ENCODE measurements at places on chromosomes 2 and 18.

GRCh38 chr2:136444323-136444722, 321.0 kb upstream of the THSD7B start:
- DNase-seq, result no peak

DNA sequence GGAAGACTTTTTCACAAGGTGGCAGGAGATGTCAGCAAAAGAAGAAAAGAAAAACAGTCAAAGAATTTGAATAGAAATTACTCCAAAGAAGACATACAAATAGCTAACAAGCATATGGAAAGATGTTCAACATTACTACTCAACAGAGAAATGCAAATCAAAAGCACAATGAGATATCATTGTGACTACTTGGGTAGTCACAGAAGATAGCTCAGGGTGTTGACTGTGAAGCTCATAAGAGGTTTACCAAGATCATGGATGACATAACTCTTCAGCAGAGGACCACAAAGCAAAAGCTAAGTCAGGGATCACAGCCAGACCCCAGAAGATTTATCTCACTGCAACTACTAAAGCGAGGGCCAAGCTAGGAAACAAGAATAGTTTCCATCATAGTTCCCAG, 53.0 kb upstream of the TANK start:
- no peak for DNase-seq

DNA sequence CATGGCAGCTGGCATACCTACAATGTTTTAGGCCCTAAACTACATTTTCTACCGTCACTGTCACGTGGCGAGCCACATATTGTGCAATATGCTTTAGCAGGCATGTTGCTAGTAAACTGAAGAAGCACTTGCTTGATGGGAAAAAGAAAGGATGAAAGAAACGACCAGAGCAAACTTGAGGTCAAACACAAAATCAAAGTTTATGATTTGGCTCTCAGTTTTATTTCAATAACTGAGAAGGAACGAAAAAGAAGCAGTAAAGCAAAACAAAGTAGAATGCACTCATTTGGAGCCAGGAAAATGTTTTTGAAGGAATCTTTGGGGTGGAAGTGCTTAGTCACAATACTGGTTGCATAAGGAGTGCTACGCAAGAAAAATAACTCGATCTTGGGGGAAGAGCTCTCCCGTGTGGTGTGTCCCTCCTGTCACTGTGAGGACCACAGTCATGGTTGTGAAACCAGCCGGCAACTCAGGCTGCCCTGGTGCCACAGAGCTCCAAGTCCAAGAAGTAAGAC, 349.8 kb downstream of the RBM43 start:
- no peak for DNase-seq

DNA sequence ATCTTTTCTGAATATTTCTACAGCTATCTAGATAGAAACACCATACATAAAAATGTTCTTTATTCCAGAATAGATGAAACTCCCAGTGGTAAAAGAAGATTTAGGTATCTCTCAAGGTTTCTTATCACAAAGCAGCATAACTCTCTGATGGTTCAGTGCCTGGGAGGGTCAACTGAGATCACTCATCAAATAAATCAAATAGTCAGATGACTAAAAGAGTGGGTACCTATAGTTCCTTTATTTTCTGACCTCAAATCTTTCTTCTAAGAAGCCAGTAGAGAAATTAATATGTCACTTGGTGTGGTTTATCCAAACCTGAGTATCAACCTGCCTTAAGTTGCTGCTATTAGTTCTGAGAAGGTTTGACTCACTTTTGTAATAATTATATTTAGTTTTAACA, 120.9 kb downstream of the TMEFF2 start:
- DNase-seq, result no peak

DNA sequence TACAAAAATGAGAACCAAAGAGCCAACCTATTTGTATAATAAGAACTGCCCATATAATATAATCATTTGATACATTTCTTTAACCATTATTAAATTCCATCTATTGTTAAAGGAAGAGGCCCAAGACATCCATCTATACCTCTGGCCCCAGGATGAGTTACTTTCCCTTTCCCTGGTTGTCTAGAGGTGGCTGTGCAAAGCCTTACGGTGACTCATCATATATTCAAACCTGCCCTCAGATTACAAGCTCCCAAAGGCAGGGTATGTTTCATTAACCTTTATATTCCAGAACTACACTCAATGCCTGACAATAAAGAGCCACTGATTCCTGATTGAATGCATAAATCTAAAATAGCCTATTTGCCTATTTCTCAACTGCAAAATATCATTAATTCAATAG, 105.8 kb upstream of the PID1 start:
- DNase-seq, result no peak

- no peak for DNase-seq
Measured at GRCh38 chr2:11357428-11357972, 13.1 kb upstream of the ROCK2 start.

- no peak for DNase-seq
Measured at GRCh38 chr2:150023044-150023443, 435.5 kb upstream of the MMADHC start.

GRCh38 chr2:99615247-99615771, 125.5 kb upstream of the REV1 start:
- no peak for DNase-seq

DNA sequence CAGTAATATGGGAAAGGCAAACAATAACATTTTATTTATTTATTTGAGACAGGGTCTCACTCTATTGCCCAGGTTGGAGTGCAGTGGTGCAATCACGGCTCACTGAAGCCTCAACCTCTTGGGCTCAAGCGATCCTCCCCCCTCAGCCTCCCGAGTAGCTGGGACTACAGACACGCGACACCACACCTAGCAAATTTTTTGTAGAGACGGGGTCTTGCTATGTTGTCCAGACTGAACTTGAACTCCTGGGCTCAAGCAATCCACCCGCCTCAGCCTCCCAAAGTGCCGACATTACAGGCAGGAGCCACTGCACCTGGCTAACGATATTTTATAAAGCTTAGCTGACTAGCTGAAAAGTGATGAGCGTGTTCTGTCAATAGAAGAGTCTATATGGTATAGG, 17.5 kb upstream of the PLEKHH2 start:
- DNase-seq, result no peak

DNA sequence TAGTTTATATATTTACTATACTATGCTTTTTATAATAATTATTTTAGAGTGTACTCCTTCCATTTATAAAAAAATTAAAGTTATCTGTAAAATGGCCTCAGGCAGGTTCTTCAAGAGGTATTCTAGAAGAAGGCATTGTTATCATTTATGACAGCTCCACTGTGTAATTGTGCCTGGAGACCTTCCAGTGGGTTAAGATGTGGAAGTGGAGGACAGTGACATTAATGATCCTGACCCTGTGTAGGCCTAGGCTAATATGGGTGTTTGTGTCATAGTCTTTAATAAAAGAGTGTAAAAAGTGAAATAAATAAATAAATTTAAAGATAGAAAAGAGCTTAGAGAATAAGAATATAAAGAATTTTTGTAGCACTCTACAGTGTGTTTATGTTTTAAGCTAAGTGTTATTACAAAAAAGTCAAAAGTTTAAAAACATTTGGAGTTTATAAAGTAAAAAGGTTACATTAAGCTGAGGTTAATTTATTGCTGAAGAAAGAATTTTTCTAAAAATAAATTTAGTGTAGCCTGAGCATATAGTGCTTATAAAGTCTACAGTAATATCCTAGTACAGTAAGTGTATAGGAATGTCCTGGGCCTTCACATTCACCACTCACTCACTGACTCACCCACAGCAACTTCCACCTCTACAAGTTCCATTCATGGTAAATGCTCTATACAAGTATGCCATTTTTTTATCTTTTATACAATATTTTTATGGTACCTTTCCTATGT, 190.0 kb upstream of the SESTD1 start:
- DNase-seq, result no peak

DNA sequence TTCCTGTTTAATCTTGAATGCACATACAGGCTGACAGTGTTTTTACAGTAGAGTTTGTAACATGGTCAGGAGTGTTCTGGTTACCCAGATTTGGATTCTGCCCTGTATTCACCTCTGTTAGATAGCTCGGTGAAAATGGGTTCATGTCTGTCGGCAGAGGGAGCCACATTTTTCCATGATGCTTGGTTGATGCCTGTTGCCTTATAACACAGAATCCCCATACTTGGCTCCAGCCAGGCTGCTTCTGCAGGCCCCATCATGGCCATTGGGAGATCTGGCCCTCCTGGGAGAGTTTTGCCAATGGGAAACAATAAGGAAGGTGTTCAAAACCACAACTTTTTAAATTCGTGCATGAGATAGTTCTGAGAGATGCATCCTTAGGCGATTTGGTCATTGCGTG, 78.1 kb downstream of the WDSUB1 start:
- DNase-seq, result no peak

DNA sequence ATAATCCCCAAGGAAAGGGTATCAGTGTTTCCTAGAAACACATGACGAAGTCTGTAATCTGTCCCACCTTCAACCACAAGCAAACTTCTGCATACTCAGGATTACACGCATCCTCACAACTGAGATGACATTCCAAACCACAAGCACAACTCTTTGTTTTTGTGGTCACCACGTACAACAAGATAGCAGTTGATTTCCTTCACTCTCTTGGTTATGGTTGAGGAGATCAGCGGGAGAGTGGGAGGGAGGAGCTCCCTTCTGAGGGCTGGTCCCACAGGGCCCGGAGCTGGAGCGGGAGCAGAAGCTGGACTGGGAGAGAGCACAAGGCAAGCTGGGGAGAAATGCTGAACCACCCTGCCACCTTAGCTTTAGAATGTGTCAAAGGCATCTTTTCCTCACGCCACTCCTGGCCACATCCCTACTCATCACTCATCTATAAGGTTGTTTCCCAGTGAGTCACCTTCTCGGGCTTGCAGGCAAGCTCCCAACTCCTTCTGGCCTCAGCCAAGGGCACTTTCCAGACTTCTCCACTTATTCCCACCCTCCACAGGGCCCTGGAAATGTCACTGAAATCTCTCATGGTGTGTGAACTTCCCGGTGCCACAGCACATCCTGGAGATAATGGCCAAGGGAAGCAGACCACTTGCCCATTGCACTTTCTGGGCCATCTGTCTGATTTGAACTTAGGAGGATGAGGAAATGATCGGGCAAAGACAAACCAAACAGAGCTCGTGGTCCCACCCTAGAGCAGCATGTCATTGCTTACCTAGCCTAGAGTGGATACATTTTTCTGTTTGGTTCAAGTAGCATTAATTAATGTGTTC, 98.9 kb upstream of the LGALSL start:
- no peak for DNase-seq

GRCh38 chr2:67771380-67771779, 291.4 kb downstream of the C1D start:
- DNase-seq, result no peak

- no peak for DNase-seq
Measured at GRCh38 chr2:181149056-181149455, 168.7 kb downstream of the UBE2E3 start.

DNA sequence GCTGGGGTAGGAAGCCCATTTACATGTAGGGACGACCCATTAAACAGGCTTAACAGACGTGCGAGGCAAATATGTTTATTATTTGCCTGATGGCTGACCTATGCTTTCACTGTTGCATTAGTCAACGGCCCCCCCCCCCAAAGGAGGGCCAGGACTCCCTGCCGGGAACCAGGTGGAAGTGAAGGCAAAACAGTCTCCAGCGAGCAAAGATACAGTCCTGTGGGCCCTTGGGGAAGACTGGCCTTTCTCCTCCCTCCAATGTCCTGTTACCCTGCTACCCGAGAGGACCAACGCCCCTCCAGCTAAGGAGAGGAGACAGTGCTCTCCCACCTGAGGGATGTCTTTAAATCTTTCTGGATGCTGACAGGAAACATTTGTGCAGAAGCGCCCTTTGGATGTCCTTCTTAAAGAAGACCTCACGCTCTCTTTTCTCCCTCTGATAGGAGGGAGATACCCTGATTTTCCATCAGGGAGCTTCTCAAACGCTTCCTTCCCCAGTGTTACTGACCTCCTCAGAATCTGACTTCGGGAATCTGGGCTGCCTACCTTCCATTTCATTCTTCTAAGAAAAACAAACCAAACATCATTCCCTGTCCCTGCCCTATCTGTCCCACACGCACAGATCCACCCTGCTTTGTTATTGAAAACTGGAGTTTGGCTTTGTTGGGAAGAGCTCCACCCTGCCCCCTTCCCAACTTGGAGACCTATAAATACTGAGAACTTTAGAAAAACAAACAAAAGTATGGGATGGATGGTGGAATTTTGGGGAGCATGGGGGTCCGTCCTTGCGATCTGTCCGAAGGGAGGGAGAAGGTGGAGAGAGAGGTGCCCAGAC, 135.9 kb upstream of the SIX3 start:
- DNase-seq, result no peak

DNA sequence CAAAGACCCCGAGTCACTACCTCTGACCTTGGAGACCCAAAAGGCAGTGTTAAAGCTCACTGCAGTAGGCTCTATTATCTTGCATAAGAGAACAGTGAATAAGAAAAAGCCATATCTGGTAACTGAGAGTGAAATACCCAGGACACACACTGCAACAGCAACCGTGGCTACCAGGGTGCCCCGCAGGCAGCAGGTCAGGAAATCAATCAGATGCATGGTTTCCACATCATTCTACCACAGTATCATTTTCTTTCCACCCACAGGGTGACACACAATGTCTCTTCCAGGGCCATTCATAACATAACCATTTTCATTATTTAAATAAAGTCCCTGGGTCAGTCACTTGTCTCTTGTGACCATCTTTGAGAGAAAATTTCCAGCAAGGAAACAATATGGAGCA, 131.3 kb downstream of the CCBE1 start:
- no peak for DNase-seq

GRCh38 chr2:204545861-204546735, 823 bp downstream of the PARD3B start:
- no peak for DNase-seq

- DNase-seq, result no peak
Measured at GRCh38 chr2:147149575-147150240, 695.1 kb upstream of the ACVR2A start.

DNA sequence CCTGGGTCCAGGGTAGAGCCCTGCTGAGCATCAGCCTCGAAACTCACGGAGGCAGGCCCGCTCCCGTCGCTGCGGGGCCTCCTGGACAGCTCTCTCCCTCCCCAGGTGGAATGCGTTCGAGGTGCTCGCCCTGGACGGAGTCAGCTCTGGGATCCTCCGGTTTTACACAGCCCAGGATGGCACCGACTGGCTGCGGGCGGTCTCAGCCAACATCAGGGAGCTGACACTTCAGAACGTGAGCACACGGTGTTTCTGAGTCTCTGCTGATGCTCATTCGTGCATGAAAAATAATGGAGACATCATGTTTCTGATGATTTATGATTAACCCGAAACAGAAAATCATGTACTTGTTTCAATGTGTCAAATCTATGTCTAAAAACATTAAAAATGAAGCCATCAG, 175.5 kb upstream of the TPO start:
- DNase-seq, result no peak

GRCh38 chr2:176177580-176178037, 10.9 kb upstream of the HOXD1 start:
- no peak for DNase-seq

GRCh38 chr2:207830778-207831438, 61.2 kb upstream of the FZD5 start:
- no peak for DNase-seq

DNA sequence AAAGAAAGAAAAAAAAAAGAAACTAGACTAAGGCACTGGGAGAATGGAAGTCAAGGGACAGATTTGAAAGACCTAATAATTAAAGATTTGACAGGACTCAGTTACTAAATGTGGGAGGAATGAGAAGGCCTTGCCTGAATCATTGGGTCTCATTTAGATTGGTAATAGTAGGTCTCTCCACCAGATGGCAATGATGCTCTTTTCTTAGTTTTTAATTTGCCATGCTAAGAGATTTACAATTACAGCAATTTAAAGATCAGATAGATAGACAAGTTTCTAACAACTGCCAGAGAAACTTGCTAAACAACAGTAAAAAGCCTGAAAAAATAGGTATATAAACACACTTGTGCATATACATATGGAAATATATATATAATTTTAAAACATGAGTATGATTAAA, 153.0 kb downstream of the TMEM247 start:
- no peak for DNase-seq

Measured in BE2C (cell line).